ENCODE measurements at places on chromosomes 5 and 9.

- DNase-seq, result no peak
Measured at GRCh38 chr5:94983861-94984535, 300.9 kb downstream of the MCTP1 start.

GRCh38 chr9:110426052-110426709 is 88.5 kb upstream of the TXNDC8 start:
- DNase-seq, result no peak

- DNase-seq, result no peak
Measured at GRCh38 chr5:169413416-169413815, 112.5 kb upstream of the SLIT3 start.

DNA sequence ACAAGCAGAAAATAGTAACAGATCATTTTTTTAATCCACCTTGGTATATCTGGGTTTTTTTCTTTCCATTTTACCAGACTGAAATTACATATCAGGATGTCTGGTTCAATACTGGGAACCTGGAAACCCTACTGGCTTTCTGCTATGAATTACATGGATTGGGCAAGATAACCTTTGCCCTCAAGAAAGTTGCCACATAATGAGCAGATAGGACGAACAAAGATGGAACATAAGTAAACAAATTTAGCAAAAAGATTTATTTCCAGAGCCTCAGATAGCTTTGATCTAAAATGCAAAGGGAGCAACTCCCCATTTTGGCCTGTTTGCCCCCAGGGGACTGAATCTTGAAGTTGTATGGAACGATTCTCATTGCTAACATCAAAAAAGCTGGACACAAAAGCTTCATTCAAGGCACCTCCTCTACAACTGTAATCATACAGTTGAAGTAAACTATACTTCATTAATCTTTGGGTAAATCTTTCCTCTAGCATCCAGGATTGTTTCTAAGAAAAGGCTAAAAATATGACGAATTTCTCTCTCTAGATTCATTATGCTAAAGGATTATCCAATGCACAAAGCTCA is 131.6 kb upstream of the PTGER4 start:
- DNase-seq, result no peak

GRCh38 chr5:147568710-147569406 is 59.0 kb upstream of the DPYSL3 start:
- DNase-seq, result no peak

DNA sequence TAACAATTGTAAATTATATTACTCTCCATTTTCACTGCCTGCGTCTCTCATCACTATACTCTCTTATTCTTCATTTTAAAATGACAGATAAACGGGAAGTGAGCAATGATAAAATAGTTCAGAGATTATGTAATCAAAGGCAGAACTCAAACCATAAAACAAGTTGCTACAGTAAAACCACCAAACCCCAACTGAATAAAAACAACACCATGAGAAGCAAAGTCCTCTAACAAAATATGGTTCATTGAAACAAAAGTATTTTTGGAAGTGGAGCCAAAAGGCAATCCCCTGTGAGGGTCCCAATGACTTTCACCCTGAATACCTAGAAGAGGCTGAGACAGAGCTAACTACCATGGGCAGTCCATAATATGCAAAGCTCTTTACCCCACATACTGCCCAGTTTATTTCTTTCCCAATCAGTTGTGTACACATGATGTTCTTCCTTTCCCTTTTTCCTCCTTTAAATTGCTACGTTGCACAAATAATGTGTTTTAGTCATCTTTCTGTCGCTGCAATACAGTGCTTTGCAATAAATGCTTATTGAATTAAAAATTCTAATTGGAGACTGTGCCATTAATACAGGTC is 64.0 kb upstream of the PTGER4 start:
- no peak for DNase-seq

GRCh38 chr9:30746589-30746988 is 1637.9 kb upstream of the ACO1 start:
- no peak for DNase-seq

GRCh38 chr5:56688402-56688801 is 126.9 kb upstream of the MAP3K1 start:
- peak; percentile 15 for DNase-seq

DNA sequence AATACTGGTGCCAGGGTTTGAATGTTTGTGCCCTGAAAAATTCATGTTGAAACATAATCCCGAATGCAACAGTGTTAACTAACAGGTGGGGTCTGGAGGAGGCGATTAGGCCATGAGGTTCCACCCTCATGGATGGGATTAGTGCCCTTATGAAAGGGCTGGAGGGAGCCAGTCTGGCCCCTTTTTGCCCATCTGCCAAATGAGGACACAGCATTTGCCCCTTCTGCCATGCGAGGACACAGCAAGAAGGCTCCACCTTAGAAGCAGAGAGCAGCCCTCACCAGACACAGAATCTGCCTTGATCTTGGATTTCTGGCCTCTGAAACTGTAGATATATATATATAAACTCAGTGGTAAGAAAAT is 32.6 kb upstream of the RNF130 start:
- DNase-seq, result no peak

DNA sequence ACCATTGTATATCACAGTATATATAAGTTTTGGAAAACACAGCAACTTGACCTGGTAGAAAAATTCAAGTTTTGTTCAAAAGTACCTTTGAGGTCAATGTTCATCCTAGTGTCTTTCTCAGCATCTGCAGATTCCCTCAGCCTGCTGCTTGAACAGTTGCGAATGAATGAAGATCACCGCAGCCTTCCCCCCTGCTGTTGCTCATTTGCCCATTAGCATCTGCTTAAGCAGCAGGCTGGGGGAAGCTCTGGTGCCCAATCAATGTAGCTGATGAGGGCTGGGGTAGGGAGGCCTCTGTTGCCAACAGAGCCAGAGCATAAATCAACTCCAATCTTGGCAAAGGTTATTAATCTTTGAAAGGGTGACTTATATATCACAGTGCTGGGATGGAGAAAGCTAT is 586.5 kb upstream of the PTPRD start:
- DNase-seq, result no peak

GRCh38 chr5:132576123-132576522 is 19.3 kb downstream of the RAD50 start:
- DNase-seq, result no peak

DNA sequence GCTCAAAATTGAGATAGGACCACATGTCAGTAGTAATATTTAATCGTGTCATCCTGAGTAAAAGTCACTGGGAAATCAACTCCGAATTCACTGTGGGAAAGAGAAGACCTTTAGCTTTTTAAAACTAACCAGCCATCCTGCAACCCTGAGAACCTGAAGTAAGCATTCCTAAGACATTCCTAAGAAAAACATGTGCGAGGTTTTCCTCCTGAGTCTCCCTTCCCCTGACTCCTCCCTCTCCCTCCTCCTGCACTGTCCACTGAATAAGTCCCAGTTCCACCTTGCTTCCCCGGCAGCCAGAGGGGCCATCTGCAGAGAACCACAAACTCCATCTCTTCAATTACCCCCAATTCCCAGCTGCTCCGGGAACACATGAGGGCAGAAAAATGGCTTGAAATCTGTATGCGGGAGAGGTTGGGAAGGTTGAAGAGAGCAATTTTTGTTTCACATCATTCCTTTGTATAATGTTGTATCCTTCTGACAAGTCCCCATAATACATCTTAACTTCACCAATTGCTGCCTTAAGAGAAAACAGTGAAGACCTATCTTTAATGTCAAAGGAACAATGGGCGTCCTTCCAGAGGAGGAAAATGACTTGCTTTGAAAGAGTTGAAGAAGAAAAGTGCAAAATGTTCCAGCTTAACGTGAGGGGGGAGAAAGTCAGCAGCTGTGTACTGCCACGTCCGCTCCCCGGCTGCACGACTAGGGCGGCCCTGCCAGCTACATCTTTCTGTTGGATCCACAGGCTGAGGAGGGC is 186.3 kb downstream of the ZNF462 start:
- no peak for DNase-seq

DNA sequence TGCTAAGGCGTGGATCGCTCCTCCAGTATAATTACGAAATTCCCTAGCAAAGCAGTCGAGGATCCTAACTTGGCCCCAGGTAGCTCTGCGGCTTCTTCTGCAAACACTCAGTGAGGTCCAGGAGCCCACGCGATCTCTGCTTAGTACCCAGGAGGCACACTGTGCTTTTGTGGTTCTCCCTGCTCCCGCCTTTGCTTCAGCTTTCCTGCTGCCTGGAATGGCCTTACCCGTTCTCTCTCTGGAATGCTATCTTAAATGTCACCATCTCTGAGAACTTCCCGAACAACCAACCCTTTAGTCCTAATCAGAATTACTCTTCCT is 639 bp downstream of the INVS start:
- peak; percentile 15 for DNase-seq

- DNase-seq, result no peak
Measured at GRCh38 chr5:114332925-114333324, 28.9 kb upstream of the KCNN2 start.

- DNase-seq, result no peak
Measured at GRCh38 chr5:92041206-92041605, 658.1 kb upstream of the ARRDC3 start.

DNA sequence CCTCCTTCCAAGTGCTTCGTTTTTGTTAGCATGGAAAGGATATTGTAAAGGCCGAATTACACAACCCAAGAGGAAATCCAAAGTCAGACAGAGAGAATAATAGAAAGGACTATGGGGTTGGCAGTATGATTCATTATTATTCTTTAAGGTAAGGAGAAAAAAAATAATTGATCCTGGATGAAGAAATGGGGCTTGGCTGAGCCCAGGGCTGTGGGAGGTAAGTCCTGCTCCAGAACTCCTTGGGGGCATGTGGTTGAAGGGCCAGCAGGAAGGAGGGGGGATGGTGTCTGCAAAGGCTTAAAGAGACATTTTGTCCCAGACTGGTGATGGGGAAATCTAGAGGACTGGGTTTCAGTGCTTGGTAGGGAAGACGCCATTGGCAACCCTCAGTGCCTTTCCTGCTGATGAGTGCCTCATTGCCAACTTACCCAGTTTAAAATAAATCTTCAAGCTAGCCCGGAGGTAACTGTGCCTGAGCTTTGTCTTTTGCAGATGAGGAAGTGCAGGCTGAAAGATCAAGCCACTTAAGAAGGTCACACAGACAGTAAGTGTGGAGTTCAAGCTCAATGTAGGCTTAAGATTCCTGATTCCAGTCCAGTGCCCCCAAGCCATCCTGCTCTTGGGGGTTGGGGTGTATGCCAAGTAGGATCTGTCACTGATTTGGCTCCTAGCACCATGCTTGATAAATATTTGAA is 30.2 kb downstream of the FOXI1 start:
- no peak for DNase-seq

DNA sequence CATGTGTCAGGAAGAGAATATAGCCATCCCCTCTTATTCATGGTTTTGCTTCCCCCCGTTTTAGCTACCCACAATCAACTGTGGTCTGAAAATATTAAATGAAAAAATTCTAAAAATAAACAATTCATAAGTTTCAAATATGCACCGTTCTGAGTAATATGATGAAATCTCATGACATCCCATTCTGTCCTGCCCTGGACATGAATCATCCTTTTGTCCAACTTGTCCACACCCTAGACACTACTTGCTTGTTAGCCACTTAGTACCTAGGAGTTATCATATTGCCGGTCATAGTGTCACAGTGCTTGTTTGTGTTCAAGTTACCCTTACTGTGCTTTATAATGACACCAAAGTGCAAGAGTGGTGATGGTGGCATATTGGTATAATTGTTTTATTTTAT is 113.5 kb downstream of the CAAP1 start:
- DNase-seq, result no peak

DNA sequence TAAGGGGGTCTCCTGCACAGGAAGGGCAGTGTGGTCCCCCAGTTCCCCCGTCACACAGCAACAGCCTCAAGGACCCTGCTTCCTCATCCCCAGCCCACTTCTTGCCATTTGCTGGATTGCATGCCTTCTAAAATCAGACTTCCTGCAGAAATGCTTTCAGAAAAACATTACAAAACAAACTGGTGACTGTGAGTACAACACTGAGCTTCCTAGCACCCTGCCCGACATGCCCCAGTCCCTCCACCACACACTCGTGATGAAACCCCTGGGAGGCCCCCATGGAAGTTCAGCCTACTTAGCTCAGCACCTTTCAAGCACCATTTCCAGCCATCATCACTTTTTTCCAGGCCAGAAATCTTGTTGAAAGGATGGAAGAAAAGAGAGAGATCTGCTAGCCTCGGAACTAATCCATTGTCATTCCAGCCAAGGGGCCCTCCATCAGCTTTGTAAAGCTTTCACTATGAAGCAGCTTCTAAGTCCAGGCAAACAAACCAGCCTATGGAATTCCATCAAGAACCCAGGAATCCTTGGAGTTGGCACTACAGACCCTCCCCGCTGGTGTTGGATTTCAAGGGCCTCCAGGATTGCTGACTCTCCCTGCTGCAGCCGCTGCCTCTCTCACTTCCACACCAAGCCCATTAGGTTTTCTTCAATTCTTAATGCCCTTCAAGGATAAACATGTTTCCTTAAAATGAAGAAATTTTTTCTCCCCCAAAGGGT is 114.6 kb downstream of the C5orf15 start:
- no peak for DNase-seq

GRCh38 chr5:4929092-4929655 is 211.0 kb upstream of the ADAMTS16 start:
- no peak for DNase-seq
